Stimulated activated CD4-positive, alpha-beta T cell treated with anti-CD3 and anti-CD28 coated beads, TNF-alpha, amount 100 ng/mL, for 4 hours (primary cell): ENCODE measurements at places on chromosomes 12 and 14.

- no peak for DNase-seq
These were observed 7.7 kb downstream of the OR6C68 start for GRCh38 chr12:55499810-55500252.

GRCh38 chr12:56161690-56162351, 3.7 kb downstream of the MYL6 start:
- DNase-seq, result no peak

DNA sequence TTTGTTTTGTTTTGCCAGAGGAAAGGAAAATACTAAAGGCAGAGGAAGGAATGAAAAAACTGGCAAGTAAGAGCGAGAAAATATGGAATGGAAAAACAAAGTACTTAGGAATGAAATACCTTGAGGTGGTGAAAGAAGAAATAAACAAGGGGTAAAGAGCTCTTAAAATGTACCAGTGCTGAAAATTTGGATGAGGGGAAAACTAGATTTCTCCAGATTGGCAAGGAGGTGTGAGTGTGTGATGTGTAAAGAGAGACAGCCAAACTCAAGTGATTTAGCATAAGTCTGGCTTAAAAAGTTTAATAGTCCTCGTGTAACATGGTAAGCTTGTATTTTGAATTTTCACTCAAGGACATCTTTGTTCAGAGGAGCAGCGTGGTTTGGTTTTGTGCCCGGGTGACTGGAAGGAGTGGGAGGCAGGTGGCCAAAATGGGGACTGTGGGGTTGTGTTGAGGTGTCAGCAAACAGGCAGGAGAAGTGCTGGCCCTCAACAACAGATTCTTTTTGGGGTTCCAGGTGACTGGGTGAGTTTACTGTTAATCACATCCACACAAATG, 102.7 kb downstream of the DACT1 start:
- DNase-seq, result no peak

GRCh38 chr14:106287506-106287905, 761.1 kb downstream of the TMEM121 start:
- no peak for DNase-seq

GRCh38 chr14:77674931-77675330, 32.9 kb downstream of the ALKBH1 start:
- DNase-seq, result no peak

DNA sequence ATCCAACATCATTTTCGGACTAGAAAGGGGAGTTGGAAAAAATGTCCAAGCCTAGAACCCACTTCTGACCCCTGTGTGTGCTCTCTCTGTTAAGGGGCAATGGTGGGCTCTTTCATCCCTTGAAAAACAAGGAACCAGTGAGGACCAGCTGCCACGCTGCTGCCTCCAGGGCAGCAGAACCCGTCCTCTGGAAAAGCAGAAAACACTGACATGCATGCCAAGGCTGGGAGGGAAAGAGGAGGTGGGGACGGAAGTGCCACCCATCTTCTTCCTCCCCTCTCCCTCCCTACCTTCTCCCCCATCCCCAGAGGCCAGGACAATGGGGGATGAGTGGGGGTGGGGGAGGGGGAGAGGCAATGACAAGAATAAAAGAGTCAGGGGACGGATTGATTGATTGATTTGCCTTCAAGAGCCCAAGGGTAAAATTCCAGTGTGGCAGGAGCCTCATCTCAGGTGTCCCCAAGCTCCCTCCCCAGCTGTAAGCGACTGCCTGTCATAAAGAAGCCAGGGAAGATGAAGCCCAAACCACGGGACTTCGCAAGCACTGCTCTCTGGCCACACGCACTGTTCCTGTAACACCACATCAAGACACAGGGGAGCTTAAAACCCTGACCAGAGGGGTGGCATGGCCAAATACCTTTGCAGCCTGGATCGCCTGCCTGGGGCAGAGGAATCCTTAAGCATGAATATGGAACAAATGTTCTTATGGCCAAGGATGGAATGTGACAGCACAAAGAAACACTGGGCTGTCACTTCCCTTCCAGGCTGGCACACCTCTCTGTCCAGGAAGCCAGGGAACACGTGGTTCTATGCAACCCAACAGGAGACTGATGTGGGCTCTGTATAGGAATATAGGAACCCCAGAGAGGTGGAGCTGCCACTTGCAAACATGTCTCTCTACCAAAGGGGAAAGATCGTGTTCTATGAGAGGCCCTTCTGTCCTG, 38.9 kb upstream of the BDKRB2 start:
- no peak for DNase-seq

DNA sequence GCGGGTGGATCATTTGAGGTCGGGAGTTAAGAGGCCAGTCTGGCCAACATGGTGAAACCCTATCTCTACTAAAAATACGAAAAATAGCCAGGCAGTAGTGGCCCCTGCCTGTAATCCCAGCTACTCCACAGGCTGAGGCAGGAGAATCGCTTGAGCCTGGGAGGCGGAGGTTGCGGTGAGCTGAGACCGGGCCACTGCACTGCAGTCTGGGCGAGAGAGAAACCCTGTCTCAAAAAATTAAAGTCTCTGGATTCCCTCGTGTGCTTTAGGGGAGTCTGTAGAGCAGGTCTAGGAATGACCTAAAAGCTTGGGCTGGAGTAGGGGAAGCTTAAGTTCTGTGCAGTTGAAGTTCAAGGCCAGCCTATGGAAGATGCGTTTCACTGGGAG, 697 bp upstream of the TULP3 start:
- no peak for DNase-seq

- no peak for DNase-seq
These were observed 13.5 kb upstream of the SCFD1 start for GRCh38 chr14:30608533-30609006.

GRCh38 chr14:22994762-22995275, 12.5 kb upstream of the AJUBA start:
- no peak for DNase-seq

DNA sequence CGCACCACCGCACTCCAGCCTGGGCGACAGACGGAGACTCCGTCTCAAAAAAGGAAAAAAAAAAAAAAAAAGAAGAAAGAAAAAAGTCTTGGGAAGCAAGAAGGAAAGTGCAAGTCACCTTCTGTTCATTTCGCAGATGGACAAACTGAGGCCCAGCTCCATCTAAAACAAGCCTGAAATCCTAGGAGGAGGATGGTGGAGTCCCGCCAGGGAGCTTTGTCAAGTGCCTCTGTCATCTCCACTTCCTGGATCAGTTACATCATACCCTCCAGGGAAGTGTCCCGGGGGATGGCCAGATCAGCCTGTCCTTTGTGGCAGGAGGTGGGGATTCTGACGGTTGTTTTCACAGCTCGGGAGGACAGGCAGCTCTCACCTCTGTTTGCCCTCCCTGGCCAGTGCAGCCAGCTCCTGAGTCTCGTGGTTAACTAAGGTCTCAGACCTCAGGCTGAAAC, 8.7 kb upstream of the SDSL start:
- DNase-seq, result no peak

DNA sequence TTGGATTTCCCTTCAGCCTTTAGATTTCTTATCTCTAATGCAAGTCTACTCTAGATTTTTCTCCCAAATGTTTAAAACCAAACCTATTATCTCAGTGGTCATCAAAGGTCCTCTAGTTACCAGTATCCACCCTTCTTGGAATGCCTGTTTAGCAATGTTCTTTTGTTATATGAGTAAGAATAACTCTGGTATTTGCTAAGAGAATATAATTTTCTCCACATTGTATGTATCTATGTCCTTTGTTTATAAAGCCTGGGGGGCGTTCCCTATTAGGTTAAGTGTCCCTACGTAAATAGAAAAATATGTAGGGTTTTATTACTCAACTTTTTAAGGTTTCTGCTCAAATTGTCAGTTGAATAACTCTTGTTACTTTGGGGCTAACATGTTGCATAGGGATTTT, 27.3 kb downstream of the PPM1A start:
- no peak for DNase-seq

GRCh38 chr14:32224737-32225377, 21.8 kb upstream of the RNU6-8 start:
- DNase-seq, result no peak

DNA sequence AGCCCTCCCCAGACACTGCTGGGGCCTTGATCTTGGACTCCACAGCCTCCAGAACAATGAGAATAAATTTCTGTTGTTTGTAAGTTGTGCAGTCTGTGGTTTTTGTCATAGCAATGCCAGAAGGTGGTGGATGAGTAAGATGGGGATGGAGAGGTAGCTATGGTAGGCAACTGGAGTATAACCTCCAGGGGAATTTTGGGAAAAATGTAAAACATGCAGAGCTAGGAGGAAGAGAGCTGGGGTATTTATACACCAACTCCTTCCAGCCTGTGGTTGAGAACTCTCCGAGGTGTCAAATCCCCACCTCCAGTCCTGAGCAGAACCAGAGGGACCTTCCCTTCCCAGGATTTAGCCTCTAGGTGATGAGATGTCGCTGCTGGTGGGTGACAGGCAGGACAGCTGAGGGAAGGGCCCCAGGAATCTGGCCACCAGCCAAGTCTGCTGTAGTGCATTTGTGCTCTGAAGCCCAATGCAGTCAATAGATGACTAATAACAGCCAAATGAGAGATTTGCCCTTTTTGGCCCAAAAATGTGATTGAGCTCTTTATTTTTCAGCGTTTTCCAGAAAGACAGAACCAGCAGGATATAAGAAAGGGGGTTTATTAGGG, 19.1 kb upstream of the CEP170B start:
- DNase-seq, result no peak

GRCh38 chr14:103115845-103116572, 7.3 kb upstream of the TNFAIP2 start:
- no peak for DNase-seq

GRCh38 chr14:51277753-51278415, 37.8 kb downstream of the TMX1 start:
- DNase-seq, result no peak

DNA sequence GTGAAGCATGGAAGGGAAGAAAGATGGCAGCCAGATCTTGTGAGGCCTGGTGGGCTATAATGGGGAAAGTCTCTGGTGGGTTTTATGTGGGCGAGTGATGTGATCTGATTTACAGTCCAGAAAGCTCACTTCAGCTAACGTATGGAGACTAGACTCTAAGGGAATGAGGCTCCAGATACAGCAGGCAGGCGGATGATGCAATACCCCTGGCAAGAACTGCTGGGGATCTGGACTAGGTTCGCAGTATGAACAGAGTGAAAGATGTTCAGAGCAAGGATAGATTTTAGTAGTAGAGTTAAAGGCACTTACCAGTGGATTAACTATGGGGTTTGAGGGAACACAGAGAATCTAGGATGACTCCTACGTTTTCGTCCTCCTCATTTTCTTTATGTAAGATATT, 253.1 kb downstream of the ANO2 start:
- DNase-seq, result no peak

GRCh38 chr12:105935981-105936380, 202.8 kb downstream of the NUAK1 start:
- no peak for DNase-seq

DNA sequence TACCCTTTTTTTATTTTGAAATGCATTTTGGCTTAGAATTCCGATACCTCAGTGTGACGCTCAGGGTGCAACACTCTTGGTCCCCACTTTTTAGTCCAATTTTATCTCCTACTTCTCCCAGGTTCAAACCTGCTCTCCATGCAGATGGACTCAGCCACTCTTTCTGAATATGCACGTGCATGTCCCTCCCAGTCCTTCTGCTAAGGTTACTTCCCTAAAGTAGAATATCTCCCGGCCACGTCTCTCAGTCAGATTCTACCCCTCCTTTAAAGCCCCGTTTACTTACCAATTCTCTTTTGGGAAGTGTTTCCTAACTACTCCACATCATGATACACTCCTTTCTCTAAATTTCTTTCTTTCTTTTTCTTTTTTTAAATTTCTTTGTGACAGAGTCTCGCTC, 15.5 kb upstream of the PARP11 start:
- no peak for DNase-seq

DNA sequence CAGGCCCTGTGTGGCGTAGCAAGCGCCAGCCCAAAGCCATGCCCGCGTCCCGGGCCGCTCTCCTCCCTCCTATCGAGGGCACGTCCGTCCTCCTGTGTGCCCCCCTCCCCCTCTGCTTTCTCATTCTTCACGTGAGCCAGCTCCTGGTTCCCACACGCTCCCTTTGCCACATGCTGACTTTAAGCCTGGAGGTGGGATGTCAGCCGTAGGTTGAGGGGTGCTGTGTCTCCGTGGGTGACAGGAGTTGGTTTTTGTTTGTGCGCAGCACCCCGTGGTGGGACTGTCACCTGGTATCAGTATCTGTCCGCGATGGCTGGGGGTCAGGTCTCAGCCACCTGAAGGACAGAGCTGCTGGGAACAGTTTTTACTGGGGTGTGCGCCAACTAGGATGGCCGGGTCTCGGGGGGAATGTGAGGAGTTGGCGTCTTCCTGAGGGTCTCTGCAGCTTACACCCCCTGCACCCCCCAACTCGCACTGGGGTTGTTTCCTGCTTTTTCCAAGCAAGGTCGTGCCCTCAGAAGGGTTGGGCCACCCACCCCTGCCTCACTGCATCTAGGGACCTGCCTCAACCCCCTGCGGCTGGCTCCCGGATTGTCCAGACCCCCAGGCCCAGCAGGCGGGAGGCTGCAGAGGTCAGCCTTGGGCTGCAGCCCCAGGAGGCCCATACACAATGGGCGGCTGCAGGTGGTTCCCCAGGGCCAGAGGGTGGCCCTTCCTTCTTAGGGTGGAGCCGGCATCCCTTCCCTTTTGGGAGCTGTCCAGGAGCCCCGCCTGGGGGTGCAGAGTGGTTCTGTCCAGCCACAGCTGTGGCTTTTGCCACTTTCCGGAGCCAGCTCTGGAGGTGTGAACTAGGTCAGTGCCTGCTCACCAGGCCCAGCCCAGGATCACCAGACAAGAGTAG, 7.3 kb downstream of the ULK1 start:
- no peak for DNase-seq

DNA sequence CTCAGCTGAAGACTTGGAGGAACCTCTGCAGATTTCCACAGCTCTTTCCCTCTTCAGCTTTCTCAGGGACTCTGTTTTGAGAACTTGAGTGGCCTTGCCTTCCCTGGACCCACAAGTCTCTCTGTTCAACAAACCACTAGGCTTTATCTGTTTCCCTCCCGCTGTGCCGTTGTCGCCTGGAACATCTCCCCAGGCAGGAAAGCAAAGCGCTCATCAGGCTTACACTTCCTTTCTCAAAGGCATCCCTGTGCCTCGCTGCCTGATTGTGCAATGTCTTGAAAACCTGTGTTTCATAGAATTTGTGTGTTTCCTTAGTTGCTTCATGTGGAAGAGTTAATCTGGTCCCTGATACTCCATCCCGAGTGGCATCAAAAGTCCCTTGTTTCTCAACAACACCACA, 64.1 kb downstream of the PPM1A start:
- DNase-seq, result no peak
